IMR-90 (cell line): ENCODE measurements at places on chromosomes 2 and 18.

GRCh38 chr2:218523651-218524050 lies 44.5 kb downstream of the USP37 start:
- DNase-seq = no peak

DNA sequence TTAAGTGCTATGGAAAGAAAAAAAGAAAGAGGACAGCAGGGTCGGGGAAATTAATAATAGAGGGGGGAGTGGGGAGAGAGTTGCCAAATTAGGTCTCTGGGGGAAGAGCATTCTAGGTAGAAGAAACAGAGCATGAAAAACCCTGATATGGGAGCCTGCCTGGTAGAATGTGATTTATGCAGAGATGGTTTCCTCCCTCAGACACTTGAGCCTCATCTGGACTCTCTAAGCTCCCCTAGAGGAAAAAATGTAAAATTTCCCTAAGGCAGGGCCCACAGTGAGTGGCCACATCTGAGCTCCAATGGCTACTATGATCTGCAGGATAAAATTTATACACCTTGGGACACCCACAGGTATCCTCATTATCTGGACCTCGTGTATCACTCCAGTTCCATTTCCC lies 20.6 kb upstream of the EPAS1 start:
- peak; percentile 20 for DNase-seq

DNA sequence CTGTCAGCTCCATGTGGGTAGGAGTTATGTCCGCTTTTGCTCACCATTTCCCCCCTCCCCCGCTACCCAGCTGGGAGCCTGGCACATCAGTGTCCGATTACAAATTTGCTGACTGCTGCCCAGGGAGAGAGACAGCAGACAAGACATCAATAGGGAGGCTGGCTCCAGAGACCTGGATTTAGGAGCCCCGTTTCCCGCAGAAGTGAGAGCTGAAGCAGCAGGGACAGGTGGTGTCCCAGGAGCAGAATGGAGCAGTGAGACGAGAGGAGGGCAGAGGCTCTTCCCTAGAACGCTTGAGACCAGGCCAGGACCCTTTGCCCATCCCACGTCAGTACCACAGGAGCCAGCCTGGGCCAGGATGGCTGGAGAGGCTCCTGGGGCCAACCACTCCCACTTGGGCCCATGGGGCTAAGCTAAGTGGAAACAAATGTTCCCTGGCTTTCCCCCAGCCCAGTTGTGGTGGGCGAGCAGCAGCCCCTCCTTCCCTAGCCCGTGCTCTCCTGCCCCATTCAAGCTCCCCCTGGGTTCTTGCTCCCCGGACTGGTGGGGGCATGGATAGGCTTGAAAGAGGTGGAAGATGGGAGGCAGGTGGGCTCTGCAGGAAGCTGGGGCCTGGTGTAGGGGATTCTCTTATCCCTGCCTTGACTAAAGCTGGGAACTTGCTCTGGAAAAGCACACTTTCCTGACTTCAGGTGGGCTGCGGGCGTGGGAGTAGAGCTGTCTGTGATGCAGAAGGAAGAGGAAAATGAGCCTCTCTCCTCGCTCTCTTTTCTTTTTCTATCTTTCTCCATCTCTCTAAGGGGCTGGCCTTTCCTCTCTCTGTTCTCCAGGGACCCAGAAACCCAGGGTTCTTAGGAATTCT lies 4.1 kb upstream of the WNT6 start:
- no peak for DNase-seq

- DNase-seq = peak; percentile 47
Observed at GRCh38 chr18:22277758-22278157, 108.4 kb downstream of the GATA6 start.

- no peak for DNase-seq
Observed at GRCh38 chr2:216344206-216344949, 27.9 kb downstream of the MARCHF4 start.

DNA sequence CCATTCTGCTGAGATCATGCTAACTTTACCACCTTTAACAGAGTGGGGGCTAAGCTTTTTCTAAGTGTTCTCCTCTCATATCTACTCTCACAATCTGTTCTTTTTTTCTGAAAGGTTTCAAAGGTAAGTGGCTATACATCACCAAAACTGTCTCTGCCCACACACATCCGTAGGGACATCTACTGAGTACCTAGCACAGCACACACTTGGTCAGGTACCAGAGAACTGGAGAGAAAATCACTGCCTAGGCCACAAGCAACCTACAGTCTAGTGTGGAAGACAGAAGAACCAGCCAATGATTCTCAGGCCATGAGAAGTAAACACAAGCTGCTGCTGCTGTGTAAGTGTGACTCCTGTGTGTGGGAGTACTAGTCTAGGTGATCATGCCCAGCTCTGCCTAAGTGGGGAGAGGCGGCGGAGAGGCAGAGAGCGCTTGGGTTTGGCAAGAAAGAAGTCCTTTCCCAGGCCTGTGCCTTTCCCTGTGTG lies 176.1 kb upstream of the ZFP36L2 start:
- DNase-seq = peak; percentile 41

DNA sequence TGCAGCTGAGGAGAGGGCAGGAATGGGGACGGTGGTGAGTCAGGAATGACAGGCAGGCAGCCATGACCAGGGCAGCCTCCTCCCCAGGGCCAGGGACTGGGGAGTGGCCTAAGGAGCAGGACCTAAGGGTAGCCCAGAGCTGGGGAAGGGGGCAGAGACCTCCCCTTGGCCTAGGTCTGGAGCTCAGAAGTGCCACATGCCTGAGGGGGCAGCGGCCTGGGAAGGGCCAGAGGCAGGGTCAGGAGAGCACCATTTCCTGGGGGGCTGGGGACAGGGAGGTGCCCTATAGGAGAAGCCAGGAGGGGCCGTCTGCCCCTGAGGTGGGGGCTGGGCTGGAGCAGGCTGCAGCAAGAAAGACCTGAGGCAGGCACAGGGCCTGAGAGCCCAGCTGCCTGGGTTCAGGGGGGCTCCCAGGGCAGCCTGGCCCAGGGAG lies 20.9 kb downstream of the CFLAR start:
- no peak for DNase-seq

DNA sequence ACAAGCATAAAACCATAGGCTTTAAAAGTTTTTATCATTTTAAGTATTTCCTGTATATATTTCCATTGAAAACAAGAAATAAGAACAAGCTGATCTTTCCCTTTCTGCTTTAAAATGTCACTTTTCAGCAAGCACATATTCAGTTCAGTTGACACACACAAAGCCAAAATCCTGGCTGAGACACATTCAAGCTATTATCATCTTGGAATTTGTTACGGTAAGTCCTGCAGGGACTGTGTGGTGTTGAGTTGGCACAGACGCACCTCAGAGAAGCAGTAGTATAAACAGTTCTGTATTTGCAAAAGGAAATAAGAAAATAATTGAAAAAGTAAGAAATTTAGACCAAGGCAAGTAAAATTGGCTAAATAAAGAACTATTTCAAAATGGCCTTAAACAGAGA lies 10.4 kb upstream of the DAW1 start:
- no peak for DNase-seq

DNA sequence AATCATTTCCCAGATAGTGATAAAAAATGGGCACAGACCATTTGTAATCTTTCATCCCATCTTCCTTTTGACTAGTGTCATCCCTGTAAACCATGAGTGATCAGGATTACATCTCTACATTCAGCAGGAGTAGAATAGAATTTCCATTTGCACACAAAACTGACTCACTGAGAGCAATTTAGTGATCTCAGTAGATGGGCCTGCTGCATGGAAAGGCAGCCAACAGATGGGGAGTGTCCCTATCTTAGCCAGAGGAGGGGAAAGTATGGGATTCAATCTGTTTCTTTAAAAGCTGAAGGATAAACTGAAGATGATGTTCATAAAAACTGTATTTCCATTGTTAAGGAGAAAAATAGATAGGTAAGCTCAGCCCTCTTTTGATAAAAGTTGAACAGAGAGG lies 441.7 kb downstream of the ZNF521 start:
- peak; percentile 44 for DNase-seq

- no peak for DNase-seq
Observed at GRCh38 chr2:111121028-111121827, 514 bp downstream of the BCL2L11 start.

GRCh38 chr2:128512379-128513115 lies 193.9 kb upstream of the HS6ST1 start:
- DNase-seq = no peak

DNA sequence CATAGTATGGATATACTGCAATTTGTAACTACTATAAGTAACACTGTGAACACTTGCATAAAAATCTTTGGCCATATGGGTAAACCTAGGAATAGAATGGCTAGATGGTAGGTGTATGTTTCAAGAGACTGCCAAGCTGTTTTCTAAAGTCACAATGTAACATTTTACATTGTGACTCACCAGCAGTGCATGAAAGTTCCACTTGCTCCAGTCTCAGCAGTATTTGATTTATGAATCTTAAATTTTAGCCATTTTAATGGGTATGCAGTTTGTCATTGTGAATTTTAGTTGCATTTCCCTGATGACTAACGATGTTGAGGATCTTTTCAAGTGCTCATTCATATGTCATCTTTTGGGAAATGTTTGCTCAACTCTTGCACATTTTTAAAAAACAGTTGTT lies 86.1 kb downstream of the FARSB start:
- DNase-seq = peak; percentile 35

- DNase-seq = no peak
Observed at GRCh38 chr2:128380061-128380889, 61.6 kb upstream of the HS6ST1 start.

DNA sequence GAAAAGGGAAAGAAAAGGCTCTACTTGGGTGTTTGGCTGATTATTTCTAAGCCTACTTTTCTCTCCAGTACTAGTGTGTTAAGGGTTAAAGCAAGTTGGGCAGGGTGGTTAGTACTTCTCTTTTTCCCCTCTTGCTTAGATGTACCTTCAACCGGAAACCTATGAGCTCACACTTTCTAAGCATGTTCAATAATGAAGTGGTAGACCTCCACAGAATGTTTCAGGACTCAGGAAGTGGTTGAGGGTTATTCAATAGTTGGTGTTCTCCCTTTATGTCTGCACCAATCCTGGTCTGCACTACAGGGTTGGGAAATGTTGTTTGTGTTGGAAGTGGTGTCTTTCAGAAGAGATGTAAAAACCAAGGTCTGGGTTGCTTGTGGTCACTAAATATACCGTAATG lies 137.1 kb downstream of the ZEB2 start:
- no peak for DNase-seq

DNA sequence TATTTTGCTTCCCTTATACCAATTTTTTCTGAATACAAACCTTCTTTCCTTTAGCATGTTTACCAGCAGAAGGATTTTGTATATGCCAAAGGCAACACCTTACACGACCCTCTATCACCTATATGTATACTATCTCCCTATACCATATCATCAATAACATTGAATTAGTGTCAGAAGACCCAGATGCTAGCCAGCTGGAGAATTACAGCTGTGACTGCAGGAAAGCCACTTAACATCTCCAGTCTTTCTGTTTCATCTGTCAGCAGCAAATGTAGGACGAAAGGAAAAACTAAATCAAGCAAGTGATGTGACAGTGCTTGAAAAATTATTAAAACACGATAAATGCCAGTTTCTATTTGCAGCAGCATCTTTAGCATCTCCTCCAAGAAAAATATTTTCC lies 193.7 kb downstream of the STK39 start:
- no peak for DNase-seq

DNA sequence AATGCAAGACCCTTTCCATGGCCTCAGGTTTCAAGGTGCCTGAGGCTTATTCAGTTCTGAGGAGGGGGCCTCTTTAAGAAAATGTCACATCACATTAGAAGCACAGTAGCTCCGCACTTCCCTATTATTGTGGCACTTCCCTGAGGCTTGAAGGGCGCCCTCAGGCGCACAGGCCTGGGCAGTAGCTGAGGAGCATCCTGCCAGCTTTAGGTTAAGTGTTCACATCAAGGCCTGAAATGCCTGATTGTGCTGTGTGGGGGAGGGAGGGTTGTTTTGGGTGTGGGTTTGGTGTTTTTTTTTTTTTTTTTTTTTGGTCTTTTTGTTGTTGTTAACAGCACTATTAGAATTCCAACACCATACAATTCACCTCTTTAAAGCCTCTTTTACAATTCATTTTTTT lies 107.9 kb downstream of the CABLES1 start:
- no peak for DNase-seq

- DNase-seq = no peak
Observed at GRCh38 chr18:50720325-50720674, 99.5 kb downstream of the MRO start.

GRCh38 chr2:39431592-39432316 lies 5.3 kb downstream of the MAP4K3 start:
- peak; percentile 45 for DNase-seq

DNA sequence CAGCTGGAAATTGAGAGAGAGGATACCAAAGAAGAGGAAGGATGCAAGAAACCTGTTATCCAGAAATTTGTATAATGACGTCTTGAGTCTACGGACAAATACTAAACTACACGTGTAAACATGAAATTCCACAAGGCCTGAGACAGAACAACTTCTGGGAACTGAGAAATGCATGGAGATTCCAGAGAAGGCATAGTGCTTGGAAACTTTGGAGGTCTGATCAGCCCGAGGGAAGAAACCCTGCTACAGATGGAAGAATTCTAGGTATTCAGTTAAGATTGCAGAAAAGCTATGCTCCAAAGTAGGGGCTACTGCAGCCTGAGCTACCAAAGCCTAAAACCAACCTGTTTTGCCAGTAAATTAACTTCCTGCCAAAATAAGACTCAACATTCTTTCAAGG lies 120.4 kb downstream of the PDCL3 start:
- no peak for DNase-seq

DNA sequence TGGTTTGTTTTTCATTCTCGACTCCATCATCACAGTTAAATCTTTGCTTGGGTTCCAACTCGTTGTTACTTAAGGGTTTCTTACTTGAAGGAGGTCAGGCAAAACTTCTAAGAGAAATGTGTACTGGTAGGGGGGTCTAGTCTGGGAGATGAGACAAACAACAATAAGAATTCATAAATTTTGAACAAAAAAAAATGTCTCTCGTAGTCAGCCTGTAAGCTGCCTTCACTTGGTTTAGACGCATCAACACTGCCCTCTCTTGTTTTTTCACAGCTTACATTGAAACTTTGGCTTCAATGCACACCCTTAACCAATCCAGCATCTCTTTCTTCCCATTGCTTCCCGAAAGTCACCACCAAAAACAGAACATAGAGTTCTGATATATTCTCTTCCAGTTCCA lies 576.4 kb upstream of the PIK3C3 start:
- DNase-seq = peak; percentile 70

GRCh38 chr2:148552675-148553331 lies 91.7 kb upstream of the EPC2 start:
- peak; percentile 22 for DNase-seq

GRCh38 chr2:231800493-231801091 lies 14.3 kb downstream of the COPS7B start:
- peak; percentile 29 for DNase-seq

- no peak for DNase-seq
Observed at GRCh38 chr18:56562479-56562878, 75.9 kb downstream of the TXNL1 start.
